ENCODE measurements at places on chromosomes 7 and 10.

GRCh38 chr10:130013335-130014262 is 49.5 kb upstream of the EBF3 start:
- DNase-seq, result no peak

DNA sequence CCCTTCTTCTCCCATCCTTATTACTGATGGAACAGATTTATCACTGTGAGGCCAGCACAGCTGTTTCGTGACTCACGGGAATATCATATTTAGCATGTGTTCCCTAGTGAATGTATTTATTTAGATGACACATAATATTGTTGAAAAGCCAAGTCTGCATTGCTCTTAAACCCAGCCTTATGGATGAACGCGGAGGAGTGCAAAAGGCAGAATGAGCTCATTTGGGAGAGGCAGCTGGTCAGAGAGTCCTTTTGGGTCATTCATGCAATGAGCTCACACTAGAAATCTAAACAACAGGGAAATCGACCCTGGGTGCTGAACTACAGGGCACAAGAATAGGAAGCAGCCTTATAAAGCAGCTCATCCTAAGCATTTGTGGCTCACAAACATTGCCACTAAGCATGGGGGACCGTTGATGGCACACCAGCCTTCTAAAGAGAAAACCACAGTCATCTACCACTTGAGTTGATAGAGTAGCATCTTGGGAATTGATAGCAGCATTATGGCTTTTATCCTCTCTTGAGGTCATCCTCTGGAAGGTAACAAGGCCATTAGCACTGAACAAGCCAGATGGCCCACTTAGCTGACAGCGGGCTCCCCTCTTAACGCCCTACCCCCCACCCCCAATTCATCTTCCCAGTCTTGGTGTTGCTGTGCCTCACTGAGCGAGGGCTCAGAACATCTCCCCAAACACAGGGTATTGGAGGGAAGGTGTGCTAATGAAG is 32.9 kb upstream of the SDK1 start:
- DNase-seq, result no peak

- no peak for DNase-seq
Measured at GRCh38 chr10:6478722-6479121, 101.4 kb downstream of the PRKCQ start.

DNA sequence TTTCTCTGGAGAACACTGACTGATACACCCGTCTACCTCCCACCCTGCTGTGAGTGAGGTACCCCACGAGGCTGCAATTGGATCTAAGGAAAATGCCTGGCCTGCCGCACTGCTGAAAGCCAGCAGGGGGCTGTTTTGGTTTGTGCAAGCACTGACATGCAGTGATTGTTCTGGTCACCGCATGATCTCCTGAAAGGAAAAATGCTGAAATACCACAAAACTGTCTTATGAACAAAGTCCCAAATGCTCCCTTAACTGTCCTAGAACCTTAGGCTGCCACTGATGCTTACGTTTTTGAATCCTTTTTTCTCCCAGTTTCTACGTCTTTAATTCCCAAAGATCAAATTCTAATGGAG is 132.7 kb downstream of the JCAD start:
- no peak for DNase-seq

DNA sequence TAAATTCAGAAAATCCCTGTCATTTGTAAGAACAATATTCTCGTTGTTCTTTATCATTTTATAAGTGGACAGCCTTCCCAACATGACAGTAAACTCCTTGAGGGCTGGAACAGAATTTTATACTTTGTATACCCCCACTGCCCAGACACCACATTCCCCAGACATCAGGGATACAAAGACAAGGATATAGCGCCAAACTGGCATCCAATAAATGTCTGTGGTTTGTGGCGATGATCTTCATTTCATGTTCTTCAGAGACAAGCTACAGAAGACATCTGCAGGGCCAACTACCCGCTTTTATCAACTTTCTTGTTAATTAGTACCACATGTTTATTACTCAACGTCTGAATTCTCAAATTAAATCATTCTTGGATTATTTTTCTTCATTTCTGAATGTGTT is 155.9 kb downstream of the ATE1 start:
- DNase-seq, result no peak

Data from activated gamma-delta T cell treated with Interleukin-2 at 50 U/mL for 16 hours (primary cell).